ENCODE measurements at places on chromosomes 7 and 10. TPM values are rescaled to one million over a fixed set of nuclear protein-coding genes. Genes with fewer than 3 reads are reported as not detected.

The MSMB gene
- not detected for total RNA-seq

The VGF gene
- not detected for total RNA-seq

The STEAP4 gene
- total RNA-seq: 211 TPM

DNA sequence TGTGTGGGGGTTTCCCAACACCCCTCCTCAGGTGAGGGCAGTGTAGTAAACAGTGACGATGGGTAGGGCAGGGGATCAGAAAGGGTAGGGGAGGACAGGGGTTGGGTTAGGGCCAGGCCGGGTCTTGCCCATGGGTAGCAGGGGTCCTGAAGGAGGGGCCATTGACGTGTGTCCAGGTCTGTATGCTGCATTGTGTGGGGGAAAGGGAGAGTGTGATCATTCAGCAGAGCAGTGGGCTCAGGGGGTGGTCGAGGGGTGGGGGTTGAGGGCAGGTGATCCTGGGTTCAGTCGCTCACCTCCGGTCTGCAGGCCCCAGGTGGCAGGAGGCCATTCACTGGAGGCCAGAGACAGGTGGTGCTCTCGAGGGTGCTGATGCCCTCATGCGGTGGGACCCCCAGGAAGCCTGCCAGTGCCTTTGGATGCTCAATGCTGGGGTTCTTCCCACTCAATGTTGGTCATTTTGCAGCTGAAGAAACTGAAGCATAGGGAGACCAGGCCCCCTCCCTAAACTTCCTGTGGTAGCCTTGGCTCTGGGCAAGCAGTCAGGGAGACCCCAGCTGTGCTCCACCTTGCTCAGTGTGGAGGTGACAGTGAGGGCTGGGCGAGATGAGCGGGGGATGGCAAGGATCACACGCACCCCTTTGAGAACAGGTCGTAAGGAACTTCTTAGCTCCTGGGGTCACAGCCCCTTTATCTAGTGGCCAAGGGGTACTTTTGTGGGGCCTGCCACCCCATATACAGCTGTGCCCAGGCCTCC lies 48.8 kb upstream of the CAMK2B start:
- H3K36me3 ChIP-seq: no peaks in the 10 kb centered on the region
- DNase-seq: no peak
- no peaks in the 10 kb centered on the region for H3K4me1 ChIP-seq
- no peak overlapping the region for H3K4me3 ChIP-seq
- H3K27ac ChIP-seq: no peak overlapping the region
- H3K27me3 ChIP-seq: no peaks in the 10 kb centered on the region

- H3K4me3 ChIP-seq: no peak overlapping the region
- no peak for DNase-seq
- no peaks in the 10 kb centered on the region for H3K27me3 ChIP-seq
- H3K27ac ChIP-seq: no peak overlapping the region
- H3K36me3 ChIP-seq: no peaks in the 10 kb centered on the region
These were observed 371.7 kb downstream of the LRMDA start for GRCh38 chr10:75803121-75803520.

- H3K27me3 ChIP-seq: no peaks in the 10 kb centered on the region
- DNase-seq: peak; percentile 84
- peak overlapping the region; percentile 67 for H3K27ac ChIP-seq
- H3K4me1 ChIP-seq: peaks cover 20% of the 10 kb centered on the region
- H3K4me3 ChIP-seq: no peak overlapping the region
- peaks cover 4% of the 10 kb centered on the region for H3K36me3 ChIP-seq
These were observed 28.2 kb downstream of the IL15RA start for GRCh38 chr10:5949009-5949759.

DNA sequence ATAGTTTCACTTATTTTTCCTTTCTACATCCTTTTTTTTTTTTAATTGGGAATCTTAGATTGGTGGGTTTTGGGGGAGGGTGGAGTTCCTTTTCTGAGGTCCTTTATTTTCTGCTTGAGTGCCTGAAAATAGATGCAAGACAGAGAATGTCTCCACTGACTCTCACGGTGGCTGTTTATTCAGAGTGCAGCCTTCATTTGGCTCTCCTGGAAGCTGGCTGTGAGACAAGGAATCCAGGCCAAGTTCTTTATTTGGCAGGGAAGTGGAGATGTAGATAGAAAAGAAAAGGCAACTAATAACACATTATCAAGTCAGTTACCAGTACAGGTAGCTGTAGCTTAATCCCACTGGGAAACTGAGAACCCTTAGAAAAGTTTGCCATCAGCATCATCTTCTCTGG lies 118.6 kb downstream of the CNTNAP2 start:
- DNase-seq: no peak
- no peaks in the 10 kb centered on the region for H3K27me3 ChIP-seq
- no peaks in the 10 kb centered on the region for H3K4me1 ChIP-seq

DNA sequence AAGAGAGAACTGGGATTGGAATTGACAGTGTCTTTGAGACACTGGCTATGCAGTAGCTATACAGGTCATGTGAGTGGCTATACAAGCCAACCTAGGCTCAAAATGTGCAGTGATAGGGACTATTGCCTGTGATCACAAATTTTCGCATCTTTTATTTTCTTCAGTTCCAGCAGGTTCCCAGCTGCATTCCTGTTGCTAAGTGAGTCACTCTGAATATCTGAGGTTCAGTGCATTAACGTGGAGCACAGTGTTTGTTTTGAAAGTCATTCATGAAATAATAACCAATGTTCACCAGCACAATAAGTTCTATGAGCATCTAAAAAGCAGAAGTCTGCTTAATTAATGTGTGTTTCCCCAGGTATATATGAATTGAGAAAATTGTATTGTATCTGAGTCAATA lies 1236.0 kb upstream of the CELF2 start:
- no peaks in the 10 kb centered on the region for H3K4me1 ChIP-seq
- H3K27ac ChIP-seq: no peak overlapping the region
- H3K27me3 ChIP-seq: no peaks in the 10 kb centered on the region

DNA sequence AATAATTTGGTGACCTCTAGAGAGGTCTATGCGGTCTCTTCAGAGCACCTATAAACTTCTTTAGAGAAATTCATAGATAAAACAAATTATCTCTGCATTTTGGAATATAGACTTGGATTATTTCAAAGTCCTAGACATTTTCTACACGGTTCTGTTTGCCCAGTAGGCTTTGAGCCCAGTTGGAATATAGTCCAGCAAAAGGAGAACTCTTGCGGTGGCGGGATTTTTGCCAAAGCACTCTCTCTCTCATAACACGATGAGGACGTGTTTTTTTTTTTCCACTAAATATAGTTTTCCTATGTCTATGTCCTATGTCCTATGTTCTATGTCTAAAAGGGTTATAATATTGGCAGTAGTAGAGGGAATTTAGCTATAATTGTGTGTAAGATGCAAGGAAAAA lies 164.9 kb upstream of the AGR3 start:
- H3K4me3 ChIP-seq: no peak overlapping the region
- DNase-seq: no peak
- peaks cover 1% of the 10 kb centered on the region for H3K4me1 ChIP-seq
- no peak overlapping the region for H3K27ac ChIP-seq

DNA sequence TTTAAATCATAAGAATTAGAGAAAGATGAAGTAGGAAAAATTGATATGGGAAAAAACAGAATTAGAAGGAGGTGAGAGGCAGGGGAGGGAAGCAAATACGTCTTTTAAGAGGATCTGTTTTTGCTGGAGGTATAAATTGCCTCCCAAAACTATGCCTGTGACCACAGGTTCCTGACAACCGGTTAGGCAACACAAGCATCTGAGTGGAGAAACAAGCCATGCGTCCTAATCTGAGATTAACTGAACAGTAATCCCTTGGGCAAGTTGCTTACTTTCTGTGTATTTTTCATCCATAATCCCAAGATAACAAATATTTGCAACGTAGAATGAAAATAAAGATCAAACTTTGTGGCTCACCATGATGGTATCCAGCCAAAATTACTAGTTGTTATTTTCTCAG lies 149.2 kb downstream of the C1GALT1 start:
- no peaks in the 10 kb centered on the region for H3K36me3 ChIP-seq
- H3K4me1 ChIP-seq: no peaks in the 10 kb centered on the region
- H3K27ac ChIP-seq: no peak overlapping the region
- H3K4me3 ChIP-seq: no peak overlapping the region
- no peak for DNase-seq

DNA sequence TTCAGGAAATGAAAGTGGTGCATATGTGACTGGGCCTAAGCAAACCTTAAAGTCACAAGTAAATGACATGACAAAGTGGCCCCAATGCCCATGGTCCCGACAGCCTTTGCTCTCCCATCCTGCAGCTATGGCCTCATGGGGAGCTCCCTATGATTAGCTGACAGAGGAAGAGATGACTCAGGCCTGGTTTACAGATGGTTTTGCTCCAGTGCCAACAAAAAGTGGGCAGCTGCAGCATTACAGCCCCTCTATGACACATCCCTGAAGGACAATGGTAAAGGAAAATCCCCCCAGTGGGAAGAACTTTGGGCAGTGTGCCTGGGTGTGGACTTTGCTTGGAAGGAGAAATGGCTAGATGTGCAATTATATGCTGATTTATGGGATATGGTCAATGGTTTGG lies 105.1 kb upstream of the ADCY1 start:
- DNase-seq: no peak
- H3K4me1 ChIP-seq: no peaks in the 10 kb centered on the region
- no peak overlapping the region for H3K27ac ChIP-seq
- no peaks in the 10 kb centered on the region for H3K27me3 ChIP-seq
- H3K36me3 ChIP-seq: no peaks in the 10 kb centered on the region
- no peak overlapping the region for H3K4me3 ChIP-seq

- H3K27ac ChIP-seq: no peak overlapping the region
- H3K4me3 ChIP-seq: no peak overlapping the region
- H3K4me1 ChIP-seq: no peaks in the 10 kb centered on the region
- H3K27me3 ChIP-seq: no peaks in the 10 kb centered on the region
These were observed 236.2 kb downstream of the DNAJB9 start for GRCh38 chr7:108805808-108806397.

GRCh38 chr7:157399086-157399687 lies 62.4 kb downstream of the DNAJB6 start:
- peak overlapping the region; percentile 82 for H3K27ac ChIP-seq
- H3K4me3 ChIP-seq: no peak overlapping the region
- H3K4me1 ChIP-seq: peaks cover 15% of the 10 kb centered on the region
- H3K27me3 ChIP-seq: no peaks in the 10 kb centered on the region
- peaks cover 44% of the 10 kb centered on the region for H3K36me3 ChIP-seq
- DNase-seq: no peak

DNA sequence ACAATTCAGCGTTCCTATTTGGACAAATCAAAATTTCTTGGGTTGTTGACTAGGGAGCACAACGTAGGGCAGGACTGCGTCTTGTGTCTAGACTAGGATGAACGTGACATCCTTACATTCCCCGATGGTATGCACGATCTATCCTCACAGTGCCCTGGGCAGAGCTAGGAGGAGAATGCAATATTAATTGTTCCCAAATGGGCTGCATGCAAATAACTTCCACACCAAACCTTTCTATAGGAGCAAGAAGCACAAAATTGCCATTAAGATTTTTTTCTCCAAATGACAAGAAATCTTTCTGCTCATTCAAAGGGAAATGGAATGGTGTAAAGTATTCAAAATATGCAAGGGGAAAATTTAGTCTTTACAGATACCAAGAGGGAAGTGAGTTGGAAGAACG lies 21.4 kb upstream of the AQP1 start:
- peaks cover 37% of the 10 kb centered on the region for H3K4me1 ChIP-seq
- no peak for DNase-seq
- no peaks in the 10 kb centered on the region for H3K27me3 ChIP-seq
- H3K36me3 ChIP-seq: no peaks in the 10 kb centered on the region
